ENCODE measurements at places on chromosomes 1 and 21.

- DNase-seq = no peak
These were observed 1217.8 kb upstream of the ADGRL2 start for GRCh38 chr1:80582980-80583379.

DNA sequence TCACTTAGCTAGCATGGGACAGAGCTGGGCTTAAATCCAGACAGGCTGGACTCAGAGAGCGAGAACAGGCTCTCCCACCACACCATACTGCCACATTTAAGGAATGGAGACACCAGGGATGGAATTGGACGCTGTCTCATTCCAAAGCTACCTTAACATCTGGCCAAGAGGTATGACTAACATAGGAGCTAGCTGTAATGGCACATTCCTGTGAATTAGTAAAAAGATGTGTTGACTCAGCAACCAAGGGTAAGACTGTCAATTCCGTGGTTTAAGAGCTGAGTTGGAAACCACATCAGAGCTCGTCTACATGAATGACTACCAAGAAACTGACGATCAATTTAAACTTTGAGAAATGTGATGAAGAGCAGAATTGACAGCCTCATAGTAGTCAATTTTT is 8.3 kb upstream of the TNFRSF9 start:
- DNase-seq = peak; percentile 65

DNA sequence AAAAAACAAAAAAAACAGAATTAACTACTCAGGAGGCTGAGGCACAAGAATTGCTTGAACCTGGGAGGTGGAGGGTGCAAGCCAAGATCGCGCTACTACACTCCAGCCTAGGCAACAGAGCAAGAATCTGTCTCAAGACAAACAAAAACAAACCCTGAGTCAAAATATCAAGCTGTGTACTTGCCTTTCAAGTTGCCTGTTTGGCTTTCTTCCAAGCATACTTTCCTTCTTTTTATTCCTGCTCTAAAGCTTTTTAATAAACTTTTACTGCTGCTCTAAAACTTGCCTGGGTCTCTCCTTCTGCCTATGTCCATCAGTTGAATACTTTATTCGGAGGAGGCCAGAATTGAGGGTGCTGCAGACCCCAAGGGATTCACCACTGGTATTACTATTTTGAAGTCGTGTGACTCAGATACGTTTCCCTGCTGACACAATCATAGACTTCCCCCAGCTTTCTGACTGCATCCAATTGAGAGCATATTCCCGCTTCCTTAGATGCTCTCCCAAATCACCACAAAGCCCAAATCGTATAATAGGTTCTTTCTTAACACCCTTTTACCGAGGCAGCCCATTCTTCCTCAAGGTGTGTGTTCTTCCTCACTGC is 3.5 kb upstream of the ACBD6 start:
- no peak for DNase-seq

GRCh38 chr1:202585590-202585933 is 124.7 kb downstream of the SYT2 start:
- no peak for DNase-seq

DNA sequence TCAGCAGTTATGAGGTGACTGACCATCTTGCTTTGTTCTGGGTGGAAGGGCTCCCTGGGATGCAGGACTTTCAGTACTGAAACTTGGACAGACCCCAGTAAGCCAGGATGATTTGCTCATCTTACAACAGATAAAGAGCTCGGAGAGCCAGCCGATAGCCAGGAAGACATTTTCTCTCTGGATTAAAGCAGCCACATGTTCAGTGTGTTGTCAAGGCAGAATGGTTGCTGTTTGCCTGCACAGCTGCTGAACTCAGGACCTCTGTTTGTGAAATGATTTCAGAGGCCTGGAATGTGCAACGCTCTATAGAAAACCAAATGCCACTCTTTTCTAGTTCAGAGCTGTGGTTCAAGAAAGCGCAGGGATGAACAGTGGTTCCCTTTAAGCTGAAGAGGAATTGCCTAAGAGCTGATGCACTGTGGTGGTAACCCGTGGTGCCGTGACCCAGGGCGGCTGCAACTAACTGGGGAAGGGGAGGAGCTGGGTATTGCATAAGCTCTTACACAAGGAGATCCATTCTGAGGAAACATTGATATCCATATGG is 40.7 kb downstream of the CASQ2 start:
- no peak for DNase-seq

- no peak for DNase-seq
These were observed 9.5 kb downstream of the JAK1 start for GRCh38 chr1:64956733-64957441.

- DNase-seq = no peak
These were observed 324.4 kb downstream of the AJAP1 start for GRCh38 chr1:4978660-4979390.

- DNase-seq = peak; percentile 75
These were observed 12.3 kb upstream of the SEMA4A start for GRCh38 chr1:156140879-156141707.

DNA sequence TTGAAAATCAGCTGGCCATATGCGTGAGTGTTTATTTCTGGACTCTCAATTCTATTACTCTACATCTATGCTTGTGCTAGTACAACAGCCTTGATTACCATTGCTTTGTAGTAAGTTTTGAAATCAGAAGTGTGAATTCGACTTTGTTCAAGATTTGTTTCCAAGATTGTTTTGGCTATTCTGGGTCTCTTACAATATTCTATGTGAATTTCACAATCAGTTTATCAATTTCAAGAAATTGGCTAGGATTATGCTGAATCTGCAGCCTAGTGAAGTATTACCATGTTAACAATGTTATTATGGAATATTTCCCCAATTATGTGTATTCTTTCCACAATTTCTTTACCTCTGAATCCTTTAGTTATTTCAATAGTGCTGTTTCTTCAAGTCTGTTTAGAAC is 19.5 kb downstream of the SFPQ start:
- no peak for DNase-seq

DNA sequence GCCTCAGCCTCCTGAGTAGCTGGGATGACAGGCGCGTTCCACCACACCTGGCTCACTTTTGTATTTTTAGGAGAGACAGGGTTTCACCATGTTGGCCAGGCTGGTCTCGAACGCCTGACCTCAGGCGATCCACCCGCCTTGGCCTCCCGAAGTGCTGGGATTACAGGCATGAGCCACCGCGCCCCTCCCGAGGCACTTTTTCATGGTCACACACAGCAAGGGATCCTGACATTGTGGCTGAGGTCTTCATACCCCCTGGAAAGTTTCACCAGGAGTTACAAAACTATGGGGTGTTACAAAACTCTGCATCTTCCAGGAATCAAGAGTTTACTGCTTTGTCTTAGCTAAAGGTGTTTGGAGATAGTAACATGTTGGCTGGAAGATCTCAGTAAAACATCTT is 234.3 kb upstream of the TMEM51 start:
- DNase-seq = no peak

DNA sequence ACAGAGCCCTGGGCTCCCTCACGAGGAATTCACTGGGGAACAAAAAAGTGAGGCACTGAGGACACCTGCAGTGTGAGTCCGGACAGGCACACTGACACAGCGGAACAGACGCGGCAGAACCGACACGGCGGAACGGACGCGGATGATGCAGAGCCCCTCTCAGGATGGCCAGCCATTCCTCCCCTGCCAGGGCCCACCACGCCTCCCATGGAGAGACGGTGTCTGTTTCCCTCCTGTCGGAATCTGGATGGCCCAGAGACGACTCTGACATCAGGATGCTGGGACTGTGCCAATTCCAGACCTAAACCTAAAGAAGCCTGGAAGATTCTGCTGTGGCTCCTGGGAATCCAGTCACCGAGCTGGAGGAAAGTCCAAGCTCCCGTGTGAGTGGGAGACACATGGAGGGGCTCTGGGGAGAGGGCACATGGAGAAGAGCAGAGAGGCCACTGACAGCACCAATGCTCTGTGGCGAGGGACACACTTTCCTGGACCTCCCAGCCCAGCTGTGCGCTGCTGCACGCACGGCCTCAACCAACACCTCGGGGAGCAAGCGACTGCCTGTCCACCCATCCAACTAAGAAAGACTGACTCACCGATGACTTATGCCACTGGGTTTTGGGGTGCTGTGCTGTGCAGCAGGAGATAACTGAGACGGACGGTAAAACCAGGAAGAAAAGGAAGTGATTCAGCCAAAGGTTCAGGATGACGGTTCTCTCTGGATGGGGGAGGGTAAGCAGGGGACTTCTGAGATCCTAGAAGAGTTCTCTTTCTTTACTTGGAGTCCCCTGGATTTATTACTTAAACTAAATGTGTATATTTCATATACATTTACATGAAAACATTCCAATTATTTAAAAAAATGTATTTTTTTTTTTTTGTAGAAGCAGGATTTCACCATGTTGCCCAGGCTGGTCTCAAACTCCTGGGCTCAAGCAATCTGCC is 23.3 kb downstream of the ZBTB17 start:
- DNase-seq = peak; percentile 62

DNA sequence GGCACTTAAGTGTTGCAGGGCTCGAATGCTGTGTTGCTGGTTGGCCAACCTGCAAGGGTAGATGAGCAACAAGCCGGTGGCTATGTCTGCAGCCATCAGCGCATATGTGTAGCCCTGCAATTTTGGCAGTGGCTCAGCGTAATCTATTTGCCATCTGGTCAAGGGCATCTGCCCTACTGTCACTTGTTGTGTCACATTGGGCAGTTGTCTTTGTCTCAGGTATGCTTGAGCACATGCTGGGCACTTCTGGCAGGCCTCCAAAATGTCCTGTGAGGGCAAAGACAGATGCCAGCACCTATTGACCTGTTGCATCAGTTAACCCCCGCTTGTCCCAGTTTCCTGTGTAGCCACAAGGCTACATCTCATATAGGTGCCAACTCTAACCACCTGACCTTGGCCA is 111.8 kb downstream of the GDAP2 start:
- DNase-seq = no peak

GRCh38 chr1:212589446-212589845 is 19.1 kb upstream of the ATF3 start:
- DNase-seq = no peak

DNA sequence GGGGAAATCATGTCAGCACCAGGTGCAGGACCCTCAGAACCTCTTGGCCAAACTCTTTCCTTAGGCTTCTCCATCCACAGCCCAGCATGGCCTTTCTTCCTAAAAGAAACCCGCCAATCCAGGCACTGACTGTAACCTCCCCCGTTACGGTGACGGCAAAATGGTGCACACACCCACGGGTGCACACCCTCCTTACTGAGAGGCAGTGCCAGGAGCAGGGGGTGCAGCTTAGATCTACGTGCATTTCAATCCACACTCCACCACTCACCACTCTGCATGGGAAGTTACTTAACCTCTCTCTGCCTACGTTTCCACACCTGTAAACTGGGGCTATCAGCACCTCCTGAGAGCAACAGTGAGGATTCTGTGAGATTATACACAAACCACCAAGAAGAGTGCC is 31.0 kb downstream of the SUSD4 start:
- DNase-seq = no peak

- DNase-seq = peak; percentile 81
These were observed 1.6 kb upstream of the CLSTN1 start for GRCh38 chr1:9825093-9826074.

GRCh38 chr1:156744786-156745419 is 4.0 kb upstream of the MRPL24 start:
- DNase-seq = no peak

- DNase-seq = peak; percentile 88
These were observed 582 bp downstream of the SLC37A1 start for GRCh38 chr21:42513985-42514882.

DNA sequence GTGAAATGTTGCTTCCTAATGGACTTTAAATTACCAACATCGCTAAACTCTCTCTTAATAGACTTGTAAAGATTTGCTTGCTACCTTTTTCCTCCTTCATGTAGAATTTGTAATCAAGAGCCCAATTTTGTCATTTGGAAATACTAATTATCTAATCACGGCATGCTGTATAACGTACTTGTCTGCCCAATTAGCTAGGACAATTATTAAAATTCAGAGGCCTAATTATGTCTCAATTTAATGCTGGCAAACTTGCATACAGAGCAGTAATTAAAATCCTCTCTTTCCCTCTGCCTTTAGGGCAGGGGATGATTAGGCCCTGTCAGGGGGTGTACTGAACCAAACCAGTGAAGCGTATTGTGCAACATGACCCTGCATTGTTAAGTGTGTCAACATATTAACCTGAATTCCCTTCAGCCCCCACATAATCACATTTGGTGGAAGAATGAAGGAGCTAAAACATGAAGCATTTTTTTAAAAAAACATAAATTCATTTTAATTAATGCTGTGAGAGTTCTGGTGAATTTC is 137.4 kb upstream of the BARHL2 start:
- no peak for DNase-seq

- no peak for DNase-seq
These were observed 71.3 kb downstream of the PLPP3 start for GRCh38 chr1:56507925-56508522.

DNA sequence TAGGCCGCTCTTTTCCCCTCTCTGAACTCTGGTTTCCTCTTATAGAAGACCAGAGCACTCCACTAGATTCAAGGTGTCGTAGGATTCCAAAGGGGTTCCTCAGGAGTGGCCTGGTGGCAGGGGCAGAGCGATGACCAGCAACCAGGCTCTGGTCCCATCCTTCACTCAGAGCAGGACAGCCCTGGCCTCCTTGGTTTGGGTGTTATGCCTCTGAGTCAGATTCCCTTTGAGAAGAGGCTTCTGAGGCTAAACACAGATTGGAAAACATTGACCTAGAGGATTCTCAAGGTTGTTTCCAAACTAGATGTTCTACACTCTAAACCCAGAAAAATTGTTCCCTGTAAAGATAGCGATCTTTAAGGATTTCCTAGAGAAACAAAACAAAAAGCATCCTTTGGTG is 49.8 kb upstream of the IKBKE start:
- DNase-seq = no peak

- no peak for DNase-seq
These were observed 488.5 kb upstream of the RUNX1 start for GRCh38 chr21:35537604-35538003.

DNA sequence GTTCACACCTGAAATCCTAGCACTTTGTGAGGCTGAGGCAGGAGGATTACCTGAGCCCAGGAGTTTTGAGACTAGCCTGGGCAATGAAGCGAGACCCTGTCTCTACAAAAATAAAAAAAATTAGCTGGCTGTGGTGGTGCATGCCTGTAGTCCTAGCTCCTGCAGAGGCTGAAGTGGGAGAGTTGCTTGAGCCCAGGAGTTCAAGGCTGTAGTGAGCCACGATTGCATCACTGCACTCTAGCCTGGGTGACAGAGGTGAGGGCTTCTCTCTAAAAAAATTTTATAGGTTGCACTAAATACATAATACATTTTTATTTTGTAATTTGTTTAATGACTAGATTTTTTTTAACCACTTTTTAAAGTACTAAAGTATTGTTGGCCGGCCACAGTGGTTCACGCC is 6.1 kb downstream of the PARK7 start:
- DNase-seq = no peak

Data from activated effector memory CD4-positive, alpha-beta T cell treated with anti-CD3 and anti-CD28 coated beads, Interleukin-2, amount 50 U/mL, for 16 hours (primary cell).